ENCODE measurements at places on chromosomes 3 and 15.

DNA sequence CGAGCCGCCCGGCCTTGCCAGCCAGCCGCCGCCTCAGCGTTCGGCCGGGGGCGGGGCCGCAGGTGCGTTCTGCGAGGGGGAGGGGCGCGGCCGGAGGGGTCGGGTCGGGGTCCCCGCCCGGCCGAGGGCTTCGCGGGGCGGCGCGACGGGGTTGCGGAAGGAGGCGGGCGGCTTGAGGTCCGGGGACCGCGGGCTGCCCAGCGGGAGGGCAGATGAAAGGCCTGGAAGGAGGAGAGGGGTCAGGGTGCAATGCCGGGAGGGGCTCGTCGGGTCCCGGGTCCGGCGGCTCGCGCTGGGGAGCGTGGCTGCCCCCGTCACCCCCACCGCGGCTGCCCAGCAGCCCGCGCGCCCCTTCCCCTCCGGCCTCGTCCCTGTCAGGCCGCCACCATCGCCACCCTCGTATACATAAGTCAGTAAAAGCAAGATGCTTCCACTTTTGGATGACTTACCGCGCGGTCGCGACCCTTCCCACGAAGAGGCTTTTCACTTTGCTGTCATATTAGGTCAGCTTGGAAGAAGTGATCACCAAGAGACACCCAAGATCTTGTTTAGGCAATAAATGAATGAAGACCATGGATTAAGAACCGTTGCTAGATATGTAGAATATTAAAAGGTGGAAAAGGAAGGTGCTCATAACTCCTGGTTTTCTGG is 620 bp upstream of the ANP32A start:
- peak overlapping the region; percentile 100 for H3K4me3 ChIP-seq
- H3K4me1 ChIP-seq, result peaks cover 18% of the 10 kb centered on the region
- H3K27ac ChIP-seq, result peak overlapping the region; percentile 94

DNA sequence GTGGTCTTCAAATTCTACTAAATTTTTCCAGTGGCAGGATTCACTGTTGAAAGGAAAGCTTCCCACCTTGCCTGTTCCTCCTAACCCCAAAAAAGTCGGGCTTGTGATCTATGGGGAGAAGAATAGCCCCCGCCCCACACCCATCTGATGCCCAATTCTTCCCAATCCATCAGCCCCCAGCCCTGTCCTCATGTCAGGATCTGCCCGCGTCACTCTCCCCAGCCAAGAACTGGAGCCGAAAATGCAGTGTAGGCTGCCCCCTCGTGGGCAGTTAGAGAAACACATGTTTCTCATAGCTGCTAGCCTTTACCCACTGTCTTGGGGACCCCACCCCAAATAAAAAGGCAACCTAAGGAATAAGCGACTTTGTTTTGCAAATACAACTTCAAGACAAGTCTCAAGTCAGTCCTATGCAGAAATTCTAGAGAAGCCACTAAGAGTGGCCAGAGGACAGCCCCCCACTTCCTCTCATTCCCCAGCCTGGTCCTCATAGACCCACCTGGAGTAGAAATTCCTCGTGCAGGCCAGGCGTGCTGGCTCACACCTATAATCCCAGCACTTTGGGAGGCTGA is 13.0 kb upstream of the CSK start:
- no peaks in the 10 kb centered on the region for H3K36me3 ChIP-seq
- no peak overlapping the region for H3K27ac ChIP-seq
- DNase-seq, result no peak
- peaks cover 6% of the 10 kb centered on the region for H3K27me3 ChIP-seq
- peaks cover 25% of the 10 kb centered on the region for H3K4me1 ChIP-seq

DNA sequence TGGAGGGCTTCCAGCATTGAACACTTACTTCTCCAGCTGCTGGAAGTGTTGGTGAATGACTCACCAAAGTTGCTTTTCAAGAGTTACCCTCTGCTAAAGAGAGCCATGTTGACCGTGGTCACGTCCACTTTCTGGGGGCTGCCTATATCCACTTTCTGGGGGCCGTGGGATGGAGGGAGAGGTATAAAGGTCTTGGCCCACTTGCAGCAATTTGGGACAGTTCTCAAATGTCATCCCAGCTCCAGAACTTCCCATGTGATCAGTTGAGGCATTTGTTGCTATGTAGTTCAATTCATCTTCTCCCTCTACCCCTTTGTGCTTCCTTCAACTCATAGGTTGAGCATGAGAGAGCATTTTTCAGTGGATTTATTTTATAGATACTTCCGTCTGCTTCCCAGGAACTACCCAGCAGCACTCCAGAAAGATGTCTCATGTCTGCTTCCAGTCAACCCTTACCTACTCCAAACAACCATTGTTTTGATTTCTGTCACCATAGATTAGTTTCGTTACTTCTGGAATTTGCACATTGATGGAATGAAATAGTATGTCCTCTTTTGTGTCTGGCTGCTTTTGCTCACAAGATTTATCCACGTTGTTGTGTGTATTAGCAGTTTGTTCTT is 130.6 kb downstream of the TCF12 start:
- H3K27me3 ChIP-seq, result no peaks in the 10 kb centered on the region
- H3K36me3 ChIP-seq, result peaks cover 17% of the 10 kb centered on the region
- H3K4me3 ChIP-seq, result no peak overlapping the region

DNA sequence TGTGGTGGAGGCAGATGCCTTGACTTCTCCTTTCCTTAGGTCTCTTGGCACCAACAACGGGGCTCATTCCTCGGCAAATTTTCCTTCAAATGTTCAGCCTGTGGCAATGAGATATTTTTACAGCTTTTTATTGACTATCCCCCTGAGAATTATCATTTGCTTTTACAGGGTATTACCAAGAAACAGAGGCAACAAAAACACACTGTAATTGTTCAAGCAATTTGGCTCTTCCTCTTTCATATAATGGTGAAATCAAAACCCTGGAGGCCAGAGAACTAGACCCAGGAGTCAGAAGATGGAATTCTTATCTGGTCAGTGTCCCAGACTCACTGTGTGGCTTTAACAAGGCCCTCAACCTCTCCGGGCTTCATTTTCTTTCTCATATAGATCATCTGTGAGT is 40.1 kb downstream of the TRIM42 start:
- no peak for DNase-seq
- no peaks in the 10 kb centered on the region for H3K4me1 ChIP-seq
- H3K36me3 ChIP-seq, result no peaks in the 10 kb centered on the region
- H3K27me3 ChIP-seq, result peaks cover 1% of the 10 kb centered on the region
- no peak overlapping the region for H3K4me3 ChIP-seq
- no peak overlapping the region for H3K27ac ChIP-seq

DNA sequence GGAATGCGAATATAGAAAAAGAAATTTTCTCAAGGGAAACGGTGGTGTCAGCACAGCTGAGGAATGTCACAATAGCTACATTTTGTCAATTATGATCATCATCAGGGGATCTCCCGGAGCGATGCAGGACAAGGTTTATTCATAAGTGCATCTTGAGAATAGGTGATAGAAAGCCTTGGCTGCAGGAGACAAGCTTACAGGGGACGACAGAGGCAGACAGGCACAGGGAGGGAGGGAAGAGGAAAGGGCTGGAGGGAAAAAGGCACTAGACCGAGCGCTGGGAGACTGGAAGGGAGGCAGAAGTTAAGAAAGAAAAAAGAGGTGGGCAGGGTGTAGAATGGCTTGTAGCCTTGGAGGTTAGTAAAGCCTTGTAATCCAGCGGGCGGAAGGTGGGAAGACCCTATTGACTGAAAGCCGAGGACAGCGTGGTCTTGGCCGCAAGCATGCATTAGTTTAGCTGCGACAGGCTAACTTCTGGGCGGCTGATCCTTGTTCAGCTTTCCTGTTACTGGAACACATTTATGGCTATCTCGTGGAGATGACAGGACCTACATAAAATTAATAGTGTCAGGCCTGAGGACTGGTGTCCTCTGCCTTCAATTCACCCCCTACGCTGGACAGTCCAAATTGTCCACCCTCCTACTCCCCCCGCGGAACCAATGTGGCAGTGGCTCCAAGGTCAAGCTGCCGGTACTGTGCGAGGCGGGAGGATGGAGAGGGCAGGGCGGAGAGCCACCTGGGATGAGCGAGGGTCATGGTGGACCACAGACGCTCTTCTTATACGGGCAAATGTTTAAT is 1.4 kb upstream of the NECTIN3 start:
- no peak for DNase-seq
- H3K27ac ChIP-seq, result peak overlapping the region; percentile 22
- H3K4me1 ChIP-seq, result peaks cover 23% of the 10 kb centered on the region
- peak overlapping the region; percentile 87 for H3K4me3 ChIP-seq
- H3K27me3 ChIP-seq, result peaks cover 23% of the 10 kb centered on the region

DNA sequence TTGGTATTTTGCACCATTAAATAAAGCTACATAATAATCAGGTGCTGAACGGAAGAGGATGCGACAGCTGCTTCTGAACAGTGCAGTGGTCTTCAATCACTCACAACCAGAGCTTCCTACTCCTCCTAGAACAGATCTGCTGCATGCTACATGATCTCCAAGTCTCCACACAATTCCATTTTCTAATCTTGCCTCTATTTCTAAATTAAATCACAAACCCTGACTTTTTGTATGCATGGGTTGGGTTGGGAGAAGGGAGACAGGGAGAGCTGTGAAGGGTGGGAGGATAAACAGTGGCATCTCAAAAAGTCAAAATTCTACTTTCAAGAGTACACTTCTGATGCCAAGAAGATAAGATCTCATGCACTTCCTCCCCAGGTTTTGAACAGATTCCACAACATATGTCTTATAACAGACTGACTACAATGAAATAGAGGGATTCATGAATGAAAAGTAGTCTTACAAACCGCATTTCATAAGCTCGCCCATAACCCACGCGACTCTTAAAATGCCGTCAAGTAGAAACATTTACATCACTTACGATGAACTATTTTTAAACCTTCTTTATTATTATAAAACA is 57.2 kb downstream of the CHSY1 start:
- H3K27me3 ChIP-seq, result no peaks in the 10 kb centered on the region
- no peak overlapping the region for H3K4me3 ChIP-seq
- H3K36me3 ChIP-seq, result peaks cover 2% of the 10 kb centered on the region

DNA sequence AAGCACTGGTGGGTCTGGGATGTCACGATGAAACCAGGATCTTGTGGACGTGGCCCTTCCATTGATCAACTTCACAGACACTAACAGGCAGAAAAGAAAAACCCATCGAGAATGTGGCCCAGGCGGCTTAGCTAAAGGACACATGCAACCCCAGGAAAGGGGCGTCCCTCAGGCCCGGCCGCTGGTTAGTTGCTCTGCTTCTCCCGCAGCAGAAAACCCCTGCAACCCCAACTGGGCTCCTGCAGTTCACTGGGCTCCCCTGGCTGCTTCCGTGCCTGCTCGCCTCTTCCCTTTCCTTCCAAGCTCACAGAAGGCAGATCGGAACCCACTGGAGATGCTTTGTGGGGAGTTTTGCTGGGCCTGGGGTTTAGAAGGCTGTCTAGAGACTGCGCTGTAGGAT is 1.1 kb downstream of the GASK1A start:
- peaks cover 24% of the 10 kb centered on the region for H3K27me3 ChIP-seq
- H3K36me3 ChIP-seq, result peaks cover 2% of the 10 kb centered on the region
- no peak overlapping the region for H3K27ac ChIP-seq
- H3K4me3 ChIP-seq, result peak overlapping the region; percentile 1
- peaks cover 4% of the 10 kb centered on the region for H3K4me1 ChIP-seq

All from memory B cell (primary cell).